Stimulated activated CD4-positive, alpha-beta T cell treated with anti-CD3 and anti-CD28 coated beads, Interleukin-4, amount 100 ng/mL, for 1 hour (primary cell): ENCODE measurements at places on chromosomes 5 and 9.

DNA sequence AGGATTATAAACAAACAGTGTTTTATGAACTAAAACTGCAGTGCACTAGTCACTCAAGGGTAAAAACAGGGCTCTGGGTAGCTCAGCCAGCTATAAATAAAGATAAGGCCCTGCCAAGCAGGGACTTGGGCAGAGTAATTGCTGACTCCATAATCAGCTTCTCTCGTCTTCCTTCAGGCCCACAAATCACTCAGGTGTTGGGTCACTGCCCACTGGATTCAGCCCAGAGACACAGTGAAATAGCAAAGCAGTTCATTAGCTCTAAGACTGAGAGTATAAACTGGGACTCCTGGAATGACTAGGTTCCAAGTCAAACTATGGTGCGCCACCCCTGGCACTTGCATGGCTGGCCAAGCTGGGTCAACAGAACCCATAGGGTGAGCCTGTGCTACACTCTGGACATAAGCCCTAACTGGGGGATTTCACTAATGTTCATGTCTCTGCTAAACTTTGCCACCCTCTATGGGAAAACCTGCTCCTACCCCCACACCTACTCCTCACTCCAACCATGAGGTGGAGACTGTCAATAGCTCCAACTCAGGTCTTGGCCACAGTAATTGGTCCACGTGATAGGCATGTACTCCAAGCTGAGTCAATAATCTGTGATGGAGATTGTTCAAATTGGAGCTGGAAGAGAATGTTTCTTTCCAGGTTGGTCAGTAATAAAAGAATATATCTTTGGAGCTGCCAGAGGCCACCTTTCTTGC is 158.5 kb downstream of the SLIT3 start:
- DNase-seq: no peak

- peak; percentile 97 for DNase-seq
These were observed 8.2 kb downstream of the PHF19 start for GRCh38 chr9:120868676-120869359.

- DNase-seq: no peak
These were observed 9.1 kb downstream of the MEGF10 start for GRCh38 chr5:127299678-127300077.

DNA sequence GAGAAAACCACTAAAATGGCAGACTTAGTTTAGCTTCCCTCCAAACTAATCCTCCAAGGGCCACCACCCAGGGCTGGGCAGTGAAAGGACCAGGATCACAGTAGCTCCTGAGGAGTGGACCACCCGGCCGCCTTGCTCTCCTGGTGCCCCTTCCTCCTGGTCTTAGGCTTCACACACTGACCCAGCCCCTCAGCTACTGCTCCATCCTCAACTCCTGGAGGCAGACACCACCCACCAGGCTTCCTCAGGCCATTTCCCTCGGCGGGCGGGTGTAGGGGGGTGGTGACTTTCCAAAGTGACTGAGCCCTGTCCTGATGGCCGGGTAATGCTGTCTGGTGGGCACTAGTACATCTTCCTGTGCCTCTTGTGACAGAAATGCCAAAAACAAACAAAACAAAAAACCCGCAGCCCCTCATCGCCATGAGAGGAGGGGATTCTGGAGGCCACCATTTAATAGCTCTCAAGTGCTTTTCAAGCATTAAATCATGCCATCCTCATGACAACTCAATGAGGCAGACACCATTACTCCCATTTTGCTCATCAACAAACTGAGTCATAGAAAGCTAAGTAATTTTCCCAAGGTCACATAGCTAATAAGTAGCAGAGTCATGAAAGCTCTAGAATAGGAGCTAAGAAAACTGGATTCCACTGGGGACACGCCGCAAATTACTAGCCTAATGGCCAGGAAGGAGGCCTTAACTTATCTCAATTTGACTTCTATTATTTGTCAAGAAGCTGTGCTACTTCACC is 91.3 kb upstream of the LRRTM2 start:
- no peak for DNase-seq

DNA sequence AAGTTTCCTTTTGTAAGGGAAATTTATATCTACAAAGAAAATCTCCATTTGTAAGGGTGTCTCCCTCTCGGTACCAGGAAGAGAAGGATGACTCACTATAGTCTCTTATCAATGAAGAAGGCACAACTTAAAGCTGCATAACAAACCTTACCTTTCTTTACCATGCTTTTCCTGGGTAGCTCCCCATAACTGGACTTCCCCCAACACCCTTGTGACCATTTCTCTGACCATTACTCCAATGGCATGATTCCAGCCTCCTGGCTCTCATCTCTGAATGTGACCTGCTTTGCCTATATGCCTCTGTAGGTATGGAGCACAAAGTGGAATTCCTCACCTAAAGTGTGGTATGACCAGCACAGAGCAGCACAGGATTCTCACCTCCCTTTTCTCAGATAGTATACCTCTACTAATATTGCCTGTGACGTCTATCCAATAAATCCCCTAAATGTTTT is 62.8 kb downstream of the GNA14 start:
- DNase-seq: no peak

- no peak for DNase-seq
These were observed 19.3 kb downstream of the GLIS3 start for GRCh38 chr9:4280605-4281004.

DNA sequence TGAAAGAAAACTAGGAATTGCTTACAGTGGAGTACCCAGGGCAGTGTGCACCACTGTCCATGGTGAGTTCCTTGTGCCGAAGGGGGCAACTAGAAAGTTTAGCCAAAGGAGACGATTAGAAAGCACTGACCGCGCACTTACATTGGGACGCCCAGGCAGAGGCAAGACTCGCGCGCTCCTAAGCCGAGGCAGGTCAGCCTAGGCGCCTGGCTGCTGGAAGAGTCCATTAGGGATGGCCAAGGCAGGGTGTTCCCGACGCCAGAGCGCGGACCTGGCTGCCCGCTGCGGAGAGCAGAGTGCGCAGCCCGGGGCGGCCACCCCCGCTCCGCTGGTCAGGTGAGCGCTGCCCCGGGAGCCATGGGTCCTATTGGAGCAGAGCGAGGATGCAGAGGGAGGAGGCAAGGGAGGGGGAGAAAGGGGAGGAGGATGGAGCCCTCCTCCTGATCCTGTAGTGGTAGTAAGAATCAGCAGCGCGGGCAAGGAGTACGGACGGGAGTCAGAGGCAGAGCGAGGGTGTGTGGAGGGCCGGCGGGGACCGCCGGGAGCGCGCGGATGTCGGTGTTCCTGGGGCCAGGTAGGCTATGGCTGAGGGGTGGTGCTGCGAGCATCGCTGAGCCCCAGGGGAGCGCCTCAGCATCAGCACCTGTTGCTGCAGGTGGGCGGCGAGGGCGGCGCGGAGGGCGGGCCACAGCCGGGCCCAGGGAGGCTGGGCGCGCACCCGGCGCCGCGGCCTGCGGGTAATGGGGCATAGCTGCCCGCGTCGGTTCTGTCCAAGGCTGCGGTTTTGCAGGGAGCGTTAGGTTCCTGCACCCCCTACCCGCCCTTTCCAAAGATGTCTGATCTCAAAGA is at the start of gene ADGRV1:
Gene ADGRV1 (plus strand): TSS at position 454 of the 849 bp plus-strand sequence. CDS start 99 bp downstream, at position 553.
- peak; percentile 3 for DNase-seq

DNA sequence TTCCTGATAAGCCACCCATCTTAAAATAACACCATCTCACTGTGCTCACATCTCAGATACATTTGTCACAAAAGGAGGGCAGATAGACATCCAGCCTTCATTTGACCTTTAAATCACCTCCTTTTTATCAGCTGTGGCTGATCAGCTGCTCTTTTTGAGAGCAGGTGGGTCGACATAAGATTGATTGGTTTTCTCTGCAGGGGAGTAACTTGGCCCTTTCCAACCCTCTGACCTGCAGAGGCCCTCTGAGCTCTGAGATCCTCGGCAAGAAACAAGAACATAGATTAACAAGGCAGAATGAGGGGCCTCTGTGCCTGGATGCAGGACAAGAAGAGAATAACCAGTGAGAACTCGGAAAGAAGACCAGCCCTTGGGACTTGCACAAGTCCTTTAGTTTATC is 33.5 kb upstream of the GLRA1 start:
- no peak for DNase-seq

DNA sequence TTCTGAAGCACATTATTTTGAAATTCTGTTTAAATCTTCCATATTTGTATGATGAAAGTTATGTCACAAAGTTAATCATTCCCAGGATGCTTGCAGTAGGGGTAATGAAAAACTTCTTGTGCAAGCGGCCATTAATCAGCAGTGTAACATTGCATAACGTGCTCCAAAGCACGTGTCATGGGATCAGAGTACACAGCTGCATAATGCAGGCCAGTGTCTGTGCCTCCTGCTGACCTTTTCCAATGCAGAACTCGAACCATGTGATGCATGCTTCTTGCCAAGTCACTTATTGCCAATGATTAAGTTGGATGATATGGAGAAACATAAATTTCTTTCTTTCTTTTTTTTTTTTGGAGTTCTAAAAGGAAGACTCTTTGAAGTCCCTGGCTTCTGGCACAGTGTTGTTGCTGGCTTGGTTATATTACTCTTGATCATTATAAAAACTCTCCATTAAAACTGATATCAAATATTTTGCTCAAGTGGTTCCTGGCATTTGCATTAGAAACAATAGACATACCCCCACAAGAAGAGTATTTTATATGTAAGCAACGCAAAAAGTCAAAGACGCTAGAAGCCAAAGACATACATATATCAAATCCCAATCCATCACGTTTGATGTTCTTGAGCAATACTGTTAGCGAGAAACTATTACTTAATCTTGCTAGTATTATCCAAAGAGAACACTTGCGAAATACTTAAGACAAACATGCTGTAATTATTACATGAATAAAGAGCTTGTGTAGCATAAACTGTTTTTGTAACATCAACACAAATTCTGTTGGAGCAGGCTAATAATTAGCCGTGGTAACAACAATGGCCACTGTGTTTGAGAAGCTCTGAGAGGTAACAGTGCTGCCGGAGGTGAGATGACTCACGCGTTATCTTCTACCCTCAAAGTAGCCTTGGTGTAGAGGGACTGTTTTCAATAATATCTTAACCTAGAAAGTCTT is 164.2 kb downstream of the AUH start:
- no peak for DNase-seq

DNA sequence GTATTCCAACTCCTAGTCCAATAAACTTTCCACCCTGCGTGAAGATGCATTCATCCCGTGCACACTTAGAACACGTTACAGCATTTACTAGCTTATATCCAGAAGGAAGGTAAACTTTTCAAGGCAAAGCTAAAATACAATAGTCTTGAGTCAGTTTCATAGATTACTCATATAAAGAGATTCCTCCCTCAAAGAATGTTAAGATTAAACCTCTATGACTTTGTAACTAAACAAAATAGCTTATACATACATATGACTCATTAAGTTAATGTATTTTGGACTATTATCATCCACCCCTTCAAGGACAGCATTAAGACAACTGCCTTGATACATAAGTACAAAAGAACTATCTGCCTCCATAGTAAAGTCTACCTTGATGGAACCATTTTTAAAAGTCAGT is 36.1 kb downstream of the TLE1 start:
- DNase-seq: no peak

DNA sequence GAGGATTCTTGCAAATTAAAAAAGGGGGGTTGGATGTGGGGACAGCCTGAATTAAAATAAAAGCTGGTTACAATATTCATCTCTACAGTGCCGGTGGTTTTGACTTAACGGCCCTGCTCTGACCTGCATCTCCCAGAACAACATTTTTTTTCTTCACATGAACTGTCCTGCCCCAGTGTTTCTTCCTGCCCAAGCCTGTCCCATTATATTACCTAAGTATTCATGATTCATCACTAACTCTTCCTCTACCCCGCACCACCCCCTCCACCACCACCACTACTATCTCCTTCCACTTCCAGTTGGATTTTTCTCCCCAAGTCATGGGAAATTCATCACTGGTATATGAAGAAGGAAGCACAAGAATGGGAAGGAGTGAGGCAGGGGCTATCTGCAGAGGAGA is 90.1 kb downstream of the ZFAND5 start:
- DNase-seq: no peak

DNA sequence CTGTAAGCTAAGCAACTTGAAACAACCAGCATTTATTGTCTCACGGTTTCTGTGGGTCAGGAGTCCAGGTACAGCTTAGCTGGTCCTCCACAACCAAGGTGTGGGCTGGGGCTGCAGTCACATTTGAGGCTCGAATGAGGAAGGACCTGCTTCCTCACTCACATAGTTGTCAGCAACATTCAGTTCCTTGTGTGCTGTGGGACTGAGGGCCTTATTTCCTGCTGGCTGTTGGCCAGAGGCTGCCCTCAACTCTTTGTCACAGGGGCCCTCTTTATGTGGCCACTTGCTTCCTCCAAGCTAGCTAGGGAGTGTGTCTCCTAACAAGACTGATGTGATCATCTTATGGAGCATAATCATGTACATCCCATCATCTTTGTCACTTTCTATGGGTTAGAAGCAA is 29.2 kb upstream of the SEMA4D start:
- no peak for DNase-seq

DNA sequence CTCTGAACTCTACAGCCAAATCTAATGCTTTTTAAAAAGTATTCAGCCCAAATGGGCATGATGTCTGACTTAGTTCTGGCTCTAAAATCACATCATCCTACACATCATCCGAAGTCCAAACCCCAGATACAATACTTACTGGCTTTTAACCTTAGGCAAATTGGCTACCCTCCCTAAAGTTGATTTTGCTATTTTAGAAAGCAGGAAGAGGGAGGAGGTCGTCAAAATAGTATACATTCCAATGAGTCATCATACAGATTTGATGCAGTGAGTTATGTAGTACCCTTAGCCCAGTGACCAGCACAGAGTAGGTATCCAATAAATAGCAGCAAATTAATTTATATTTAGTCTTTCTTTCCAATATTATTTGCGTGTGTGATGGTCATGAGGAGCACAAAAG is 582.0 kb upstream of the TUSC1 start:
- no peak for DNase-seq

- DNase-seq: no peak
These were observed 1.2 kb downstream of the CORO2A start for GRCh38 chr9:98191181-98191608.

DNA sequence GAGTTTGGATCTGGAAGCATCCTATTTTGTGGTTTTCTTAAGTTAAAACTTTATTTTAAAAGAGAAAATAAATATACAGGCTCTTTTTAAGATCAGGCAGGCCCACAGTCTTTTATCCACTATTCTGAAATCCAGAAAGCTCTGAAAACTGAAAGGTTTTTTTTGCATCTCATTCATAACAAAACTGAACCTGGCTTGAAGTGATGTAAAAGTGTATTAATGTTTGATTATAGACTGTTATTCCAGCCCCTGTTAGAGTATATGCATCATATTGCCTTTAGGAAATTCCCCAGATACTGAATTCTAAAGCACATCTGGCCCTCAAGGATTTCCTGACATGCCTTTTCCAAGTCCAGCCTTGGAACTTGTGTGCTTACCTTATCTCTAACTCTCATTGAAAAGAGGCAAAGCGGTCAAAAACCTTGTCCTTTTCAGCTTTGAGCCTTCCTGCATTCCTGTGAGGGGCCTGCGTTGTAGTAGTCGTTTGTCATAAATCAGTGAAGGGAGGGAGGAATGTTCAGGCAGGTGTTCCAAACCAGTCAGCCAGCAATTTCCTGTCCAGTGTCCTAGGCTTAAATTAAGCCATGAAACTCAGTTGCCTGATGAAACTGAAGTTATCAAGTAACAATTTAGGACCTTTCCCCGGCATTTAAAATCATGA is 110.4 kb downstream of the TLE4 start:
- DNase-seq: no peak

GRCh38 chr9:119117409-119117808 is 251.8 kb downstream of the BRINP1 start:
- no peak for DNase-seq

GRCh38 chr5:87020099-87020934 is 247.4 kb upstream of the RASA1 start:
- DNase-seq: no peak

- DNase-seq: no peak
These were observed 1.5 kb downstream of the CA9 start for GRCh38 chr9:35675204-35675603.
